ENCODE measurements at places on chromosomes 13 and 19.

DNA sequence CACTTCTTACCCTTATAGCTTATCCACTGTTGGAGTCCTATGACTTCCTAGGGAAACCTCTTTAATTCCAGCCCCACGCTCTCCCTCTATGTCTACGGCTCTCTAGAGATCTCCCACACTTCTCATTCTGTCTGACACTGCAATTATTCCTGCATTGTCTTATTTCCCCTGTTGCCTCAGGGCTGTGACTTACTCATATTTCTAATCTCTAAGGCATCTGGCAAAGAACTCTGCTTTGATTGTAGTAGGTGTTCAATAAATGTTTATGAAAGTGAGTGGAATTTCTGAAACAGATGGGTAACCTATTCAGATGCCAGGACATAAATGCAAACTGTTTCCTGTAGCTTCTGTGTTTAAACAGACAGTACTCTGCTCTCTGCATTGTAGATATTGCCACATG lies 102.4 kb upstream of the SERTM1 start:
- no peak for DNase-seq

GRCh38 chr13:29583073-29583785 lies 12.3 kb downstream of the SLC7A1 start:
- DNase-seq, result no peak

GRCh38 chr19:10720607-10721125 lies 2.8 kb downstream of the DNM2 start:
- no peak for DNase-seq

GRCh38 chr19:7847664-7848063 lies 17.6 kb downstream of the EVI5L start:
- DNase-seq, result no peak

- no peak for DNase-seq
Observed at GRCh38 chr19:18261474-18261873, 12.8 kb downstream of the IQCN start.

DNA sequence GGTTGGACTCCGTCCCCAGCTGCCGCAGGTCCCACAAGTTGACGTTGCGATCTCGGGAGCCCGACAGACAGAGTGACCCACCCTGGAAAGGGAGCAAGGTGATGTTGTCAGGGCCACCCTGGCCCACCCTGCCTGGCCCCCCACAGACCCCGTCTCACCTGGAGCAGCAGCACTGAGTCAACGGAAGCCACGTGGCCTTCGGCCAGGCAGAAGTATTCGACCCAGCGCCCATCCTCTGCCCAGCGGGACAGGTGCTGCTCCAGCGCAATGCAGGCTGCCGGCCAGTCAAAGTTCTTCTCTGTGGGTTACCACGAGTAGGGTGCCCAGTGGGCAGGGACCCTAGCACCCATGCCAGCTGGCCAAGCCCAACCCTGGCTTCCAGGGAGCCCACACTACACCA lies 1.8 kb downstream of the FBXW9 start:
- DNase-seq, result no peak

GRCh38 chr19:29779921-29780320 lies 31.9 kb upstream of the CCNE1 start:
- no peak for DNase-seq

Data from right lobe of liver (tissue), 6 donors.